ENCODE measurements at places on chromosomes 3 and 15.

DNA sequence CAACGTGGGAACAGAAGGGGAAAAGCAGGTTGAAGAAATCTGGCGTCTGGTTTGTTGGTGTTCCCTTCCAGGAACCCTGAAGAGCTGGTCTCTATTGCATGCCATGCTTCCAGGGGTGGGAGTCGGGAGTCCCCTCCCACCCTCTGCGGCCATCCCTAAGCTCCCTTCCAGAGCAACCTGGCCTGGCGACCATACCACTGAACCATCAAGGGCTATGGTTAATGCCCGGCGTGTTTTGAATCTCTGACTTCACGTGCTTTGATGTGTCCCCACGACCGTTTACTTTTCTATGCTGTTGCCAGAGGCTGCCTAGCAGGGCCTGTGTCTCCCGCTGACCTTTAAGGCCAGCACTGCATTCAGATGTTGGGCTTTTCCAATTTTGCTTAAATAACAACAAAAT is 696 bp upstream of the SNRK start:
- DNase-seq = no peak

DNA sequence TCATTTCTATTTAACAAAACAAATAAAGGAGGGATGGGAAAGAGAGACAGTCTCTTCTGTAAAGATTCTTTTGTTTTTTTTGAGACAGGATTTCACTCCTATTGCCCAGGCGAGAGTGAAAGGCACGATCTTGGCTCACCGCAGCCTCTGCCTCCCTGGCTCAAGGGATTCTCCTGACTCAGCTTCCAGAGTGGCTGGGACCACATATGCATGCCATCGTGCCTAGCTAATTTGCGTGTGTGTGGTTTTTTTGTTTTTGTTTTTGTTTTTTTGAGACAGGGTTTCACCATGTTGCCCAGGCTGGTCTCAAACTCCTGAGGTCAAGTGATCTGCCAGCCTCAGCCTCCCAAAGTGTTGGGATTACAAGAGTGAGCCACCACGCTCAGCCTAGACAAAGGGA is 23.3 kb downstream of the STAG1 start:
- no peak for DNase-seq

DNA sequence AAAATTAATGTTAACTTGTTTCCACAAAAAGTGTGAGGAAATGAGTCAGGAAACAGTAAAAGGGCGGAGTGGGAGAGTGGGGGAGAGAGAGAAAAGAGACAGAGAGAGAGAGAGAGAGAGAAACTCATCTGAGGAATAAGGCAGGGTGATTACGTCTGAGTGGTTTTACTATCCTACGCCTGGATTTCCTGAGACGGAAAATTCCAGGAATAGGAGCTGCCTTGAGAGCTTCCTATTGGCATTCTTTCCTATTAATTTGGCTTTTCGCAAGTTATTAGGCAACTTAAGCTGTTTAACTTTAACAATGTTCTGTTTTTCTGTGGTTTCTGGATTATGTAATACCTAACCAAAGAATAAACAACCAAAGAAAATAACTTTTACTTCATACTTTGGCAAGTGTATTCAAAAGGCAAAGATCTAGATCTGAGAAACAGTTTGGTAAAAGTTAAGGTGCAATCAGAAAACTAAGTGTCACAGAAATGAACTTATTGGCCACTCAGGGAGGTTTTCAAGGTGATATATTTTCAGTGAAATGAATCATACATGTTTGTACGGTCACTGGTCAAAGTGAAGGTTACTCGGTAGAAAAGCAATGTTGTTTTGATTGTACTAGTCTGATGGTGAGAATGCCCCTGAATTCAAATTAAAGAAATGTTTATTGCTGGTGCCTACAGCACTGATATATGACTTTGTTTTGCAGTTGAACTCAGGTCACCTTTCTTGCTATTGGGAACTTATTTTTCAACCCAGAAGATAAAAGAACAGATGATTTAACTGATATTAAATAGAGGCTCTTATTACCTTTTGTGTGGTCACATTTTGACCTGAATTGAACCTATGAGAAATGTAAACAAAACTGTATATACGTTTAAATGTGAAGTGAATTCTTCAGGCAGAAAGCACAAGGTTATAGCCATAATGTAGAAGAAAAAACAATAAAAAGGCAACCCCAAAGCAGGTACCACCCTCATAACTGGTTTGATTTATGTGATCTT is 39.9 kb upstream of the TNFSF10 start:
- peak; percentile 62 for DNase-seq

DNA sequence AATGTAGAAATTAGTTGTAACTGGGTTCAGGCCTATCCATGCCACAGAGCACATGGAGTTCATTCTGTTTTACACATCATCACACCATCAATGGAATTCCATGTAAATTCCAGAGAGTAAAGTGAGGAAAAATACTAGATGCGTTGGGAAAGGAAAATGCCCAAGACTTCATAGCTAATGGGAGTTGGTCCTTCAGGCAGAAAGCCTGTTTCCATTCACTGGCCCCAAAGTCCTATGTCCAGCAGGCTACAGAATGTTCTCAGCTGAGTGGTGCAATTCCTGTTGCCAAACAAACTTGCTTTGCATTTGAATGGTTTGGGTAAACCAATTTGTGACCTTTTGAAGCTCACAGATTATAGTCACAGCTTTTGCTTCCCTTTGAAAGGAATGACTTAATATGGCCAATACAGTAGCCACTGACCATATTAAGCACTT is 164.6 kb upstream of the PFN2 start:
- DNase-seq = no peak

GRCh38 chr15:63677778-63678177 is 80.6 kb downstream of the FBXL22 start:
- no peak for DNase-seq

GRCh38 chr3:161682715-161683114 is 186.1 kb downstream of the OTOL1 start:
- peak; percentile 76 for DNase-seq

DNA sequence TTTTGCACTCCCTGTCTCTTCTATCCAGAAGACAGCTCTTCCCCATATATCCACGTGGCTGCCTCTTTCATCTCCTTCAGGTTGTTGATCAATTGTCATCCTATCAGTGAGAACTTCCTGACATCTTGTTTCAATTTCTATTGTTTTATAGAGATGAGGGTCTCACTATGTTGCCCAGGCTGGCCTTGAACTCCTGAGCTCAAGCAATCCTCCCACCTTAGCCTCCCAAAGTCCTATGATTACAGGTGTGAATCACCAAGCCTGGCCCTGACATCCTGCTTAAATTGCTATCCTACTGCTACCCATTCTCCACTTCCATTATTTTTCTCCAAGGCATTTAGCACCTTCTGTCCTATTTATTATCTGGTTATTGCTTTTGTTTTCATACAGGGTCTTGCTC is 44.9 kb upstream of the IREB2 start:
- no peak for DNase-seq

- no peak for DNase-seq
Measured at GRCh38 chr3:161475905-161476304, 20.7 kb upstream of the OTOL1 start.

DNA sequence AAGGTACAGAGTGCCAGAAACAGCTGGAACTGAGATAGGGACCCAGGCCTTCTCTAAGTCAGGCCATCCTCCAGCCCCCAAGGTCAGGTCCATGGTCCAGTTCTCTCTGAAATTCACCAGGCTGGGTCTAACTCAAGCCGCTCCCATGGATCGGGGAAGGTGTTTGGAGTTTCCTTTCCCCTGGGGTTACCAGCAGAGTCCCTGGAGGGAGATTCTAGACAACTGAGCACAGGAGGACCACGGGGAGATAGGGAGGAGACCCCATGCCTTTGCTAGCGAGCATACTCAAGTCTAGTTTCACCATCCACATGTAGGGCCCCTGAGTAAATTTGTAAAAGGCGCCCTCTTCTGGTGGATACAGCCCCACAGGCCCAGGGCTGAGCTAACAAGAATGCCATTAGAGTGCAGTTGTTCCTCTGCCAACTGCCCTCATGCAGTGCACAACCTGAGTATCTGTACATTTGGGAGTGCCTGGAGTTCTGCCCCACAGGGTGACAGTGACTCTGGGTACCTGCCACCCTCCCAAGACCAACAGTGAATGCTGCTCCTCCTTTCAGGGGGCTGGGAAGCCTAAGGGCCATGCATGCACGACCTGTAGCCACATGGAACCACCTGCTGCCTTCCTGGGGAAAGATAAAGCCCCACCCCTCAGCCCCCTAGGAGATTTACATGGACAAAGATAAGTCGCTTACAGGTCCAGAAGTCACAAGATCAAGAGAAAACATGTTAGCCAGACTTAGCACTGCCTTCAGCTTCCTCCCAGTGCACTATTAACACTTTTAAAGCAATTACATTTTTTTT is 89.0 kb downstream of the IQSEC1 start:
- peak; percentile 30 for DNase-seq

DNA sequence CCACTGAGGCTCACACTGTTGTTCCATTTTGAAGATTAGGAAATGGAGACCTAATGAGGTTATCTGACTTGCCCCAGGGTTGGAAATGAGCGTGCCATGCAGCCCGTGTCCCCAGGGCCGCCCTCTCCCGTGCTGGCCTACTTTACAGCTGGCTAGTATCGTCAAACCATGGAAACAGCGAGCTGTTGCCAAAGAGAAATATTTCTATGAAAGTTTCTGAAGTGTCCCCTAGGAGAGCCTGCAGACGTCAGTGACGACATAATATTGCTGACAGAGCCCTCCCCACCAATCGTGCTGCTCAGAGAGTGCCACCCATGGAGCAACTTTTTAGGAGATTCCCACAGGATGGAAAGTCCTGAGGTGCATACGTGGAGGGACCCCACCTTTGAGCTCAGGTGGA is 11.2 kb upstream of the FAM174B start:
- DNase-seq = no peak

DNA sequence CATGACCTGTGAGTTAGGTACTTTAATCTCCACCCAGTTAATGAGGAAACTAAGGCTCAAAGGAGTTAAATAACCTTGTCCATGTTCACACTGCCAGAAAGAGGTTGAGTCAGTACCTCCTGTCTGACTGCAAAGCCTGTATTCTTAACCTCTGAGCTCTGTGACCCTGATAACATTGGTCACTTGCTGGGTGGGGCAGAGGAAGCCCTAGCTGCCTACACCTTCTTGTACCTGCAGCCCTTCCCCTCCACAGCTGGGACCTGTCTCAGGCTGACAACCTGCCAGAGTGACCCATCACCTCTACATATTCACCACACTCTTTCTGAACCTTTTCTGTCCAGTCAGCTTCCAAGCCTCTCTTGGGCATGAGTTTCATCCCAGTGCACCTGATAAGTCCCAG is 106.1 kb upstream of the HES1 start:
- no peak for DNase-seq

- no peak for DNase-seq
Measured at GRCh38 chr3:53844262-53845102, 1.7 kb downstream of the CHDH start.

GRCh38 chr3:132209855-132210254 is 107.4 kb upstream of the ACP3 start:
- no peak for DNase-seq

GRCh38 chr3:170738766-170739165 is 131.2 kb downstream of the RPL22L1 start:
- no peak for DNase-seq

- no peak for DNase-seq
Measured at GRCh38 chr3:149180057-149180573, 41.5 kb downstream of the CP start.

DNA sequence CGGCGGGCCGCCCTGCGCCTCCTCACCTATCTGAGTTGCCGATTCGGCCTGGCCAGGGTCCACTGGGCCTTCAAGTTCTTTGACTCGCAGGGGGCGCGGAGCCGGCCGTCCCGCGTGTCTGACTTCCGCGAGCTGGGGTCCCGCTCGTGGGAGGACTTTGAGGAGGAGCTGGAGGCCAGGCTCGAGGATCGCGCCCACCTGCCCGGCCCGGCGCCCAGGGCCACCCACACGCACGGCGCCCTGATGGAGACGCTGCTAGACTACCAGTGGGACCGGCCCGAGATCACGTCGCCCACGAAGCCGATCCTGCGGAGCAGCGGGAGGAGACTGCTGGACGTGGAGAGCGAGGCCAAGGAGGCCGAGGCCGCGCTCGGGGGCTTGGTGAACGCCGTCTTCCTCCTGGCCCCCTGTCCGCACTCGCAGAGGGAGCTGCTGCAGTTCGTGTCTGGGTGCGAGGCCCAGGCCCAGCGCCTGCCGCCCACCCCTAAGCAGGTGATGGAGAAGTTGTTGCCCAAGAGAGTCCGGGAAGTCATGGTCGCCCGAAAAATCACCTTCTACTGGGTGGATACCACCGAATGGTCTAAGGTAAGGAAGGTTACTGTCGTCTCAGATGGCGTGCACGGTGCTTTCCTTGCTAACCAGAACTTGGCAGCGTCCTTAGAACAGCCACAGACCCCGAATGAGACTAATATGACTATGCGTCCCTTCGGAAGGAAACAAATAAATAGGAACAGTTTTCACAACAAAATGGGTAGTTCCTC is 567 bp downstream of the TICRR start:
- no peak for DNase-seq

- no peak for DNase-seq
Measured at GRCh38 chr3:43996379-43997301, 245.0 kb upstream of the TOPAZ1 start.

- peak; percentile 56 for DNase-seq
Measured at GRCh38 chr3:122458992-122459391, 43.1 kb upstream of the WDR5B start.

DNA sequence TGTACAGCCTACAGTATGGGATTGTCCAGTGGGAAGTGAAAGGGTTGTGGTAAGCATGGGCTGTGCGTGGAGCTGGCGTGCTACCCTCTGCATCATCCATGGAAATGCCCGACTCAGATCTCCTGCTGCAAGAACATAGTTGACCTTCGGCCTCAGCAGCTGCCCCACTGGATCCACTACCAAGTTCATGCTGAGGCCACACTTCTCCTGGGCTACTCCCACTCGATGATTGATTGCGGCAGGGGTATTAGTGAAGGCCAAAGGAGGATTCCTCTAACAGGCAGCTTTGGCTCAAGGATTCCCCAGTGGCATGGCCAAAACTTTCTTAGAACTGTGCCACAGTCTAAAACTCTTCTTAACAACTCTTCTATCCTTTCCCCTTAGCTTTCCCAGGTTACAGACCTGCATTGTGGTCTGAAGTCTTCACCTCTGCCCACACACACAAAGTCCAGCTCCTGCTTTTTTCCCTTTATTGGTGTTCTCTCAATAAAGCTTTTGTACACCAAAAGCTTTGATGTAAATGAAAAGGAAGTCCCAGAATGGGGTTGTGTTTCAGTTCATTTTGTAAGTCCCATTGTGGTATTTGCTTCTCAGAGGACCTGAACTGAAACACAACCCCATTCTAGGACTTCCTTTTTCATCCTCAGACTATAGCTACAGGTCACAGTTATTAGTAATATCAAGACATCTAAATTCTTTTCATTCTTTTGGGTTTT is 4.9 kb upstream of the TBC1D5 start:
- DNase-seq = no peak

DNA sequence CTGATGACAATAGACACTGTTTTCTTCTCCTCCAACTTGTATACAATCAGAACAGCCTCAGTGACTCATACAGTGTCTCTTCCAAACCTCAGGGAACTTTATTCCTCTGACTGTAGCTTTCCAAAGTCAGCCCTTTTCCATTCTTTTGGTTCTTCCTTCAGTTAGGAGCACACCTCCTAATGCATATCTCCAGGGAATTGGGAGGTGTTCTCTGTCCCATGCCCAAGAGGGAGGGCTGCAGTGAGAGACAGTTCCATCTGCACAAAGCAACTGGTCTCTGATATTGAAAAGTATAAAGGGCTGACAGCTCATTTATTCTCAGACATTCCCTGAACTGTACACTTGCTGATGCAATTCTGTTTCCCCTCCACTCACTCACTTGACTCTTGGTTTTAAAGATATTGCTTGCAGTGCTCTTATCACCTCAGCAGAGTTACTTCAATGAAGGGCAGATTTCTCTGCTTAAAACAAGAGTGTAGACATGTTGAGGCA is 337.8 kb upstream of the TBC1D5 start:
- no peak for DNase-seq

Measured in SK-N-MC (cell line).